ENCODE measurements at places on chromosomes 7 and 10.

GRCh38 chr10:43401627-43402026 is 7.4 kb downstream of the HNRNPF start:
- DNase-seq = no peak

- no peak for DNase-seq
These were observed 55.4 kb upstream of the INHBA start for GRCh38 chr7:41758321-41758720.

- no peak for DNase-seq
These were observed 520.0 kb downstream of the PARD3 start for GRCh38 chr10:34295142-34295548.

DNA sequence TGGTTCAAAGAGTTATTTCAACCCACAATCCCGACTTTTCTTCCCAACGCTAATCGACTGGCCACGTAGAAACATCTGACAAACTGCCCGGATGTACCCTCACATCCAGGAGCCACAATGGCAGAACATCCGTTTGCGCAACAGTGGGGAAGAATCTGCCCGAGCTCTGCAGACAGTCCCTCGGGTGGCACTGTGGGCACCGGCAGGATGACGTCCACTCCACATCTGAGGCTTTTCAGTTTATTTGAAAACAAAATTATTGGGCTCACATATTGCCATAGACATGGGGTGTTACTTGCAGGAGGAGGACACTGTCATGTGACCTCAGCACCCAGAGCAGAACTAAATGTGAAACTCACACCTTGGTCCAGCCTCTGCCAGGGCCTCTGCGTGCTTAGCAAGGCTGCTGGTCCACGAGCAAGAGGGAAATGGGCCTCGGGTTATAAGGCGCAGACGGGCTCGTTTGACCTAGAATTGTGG is 84.1 kb downstream of the MKI67 start:
- DNase-seq = no peak

- DNase-seq = no peak
These were observed 92.5 kb downstream of the ATE1 start for GRCh38 chr10:121835376-121835775.

- DNase-seq = no peak
These were observed 9.3 kb downstream of the UNC5B start for GRCh38 chr10:71221586-71222202.

- peak; percentile 27 for DNase-seq
These were observed 1.7 kb upstream of the ETV1 start for GRCh38 chr7:13990984-13991790.

- no peak for DNase-seq
These were observed 22.6 kb upstream of the DLG5 start for GRCh38 chr10:77949167-77949566.

DNA sequence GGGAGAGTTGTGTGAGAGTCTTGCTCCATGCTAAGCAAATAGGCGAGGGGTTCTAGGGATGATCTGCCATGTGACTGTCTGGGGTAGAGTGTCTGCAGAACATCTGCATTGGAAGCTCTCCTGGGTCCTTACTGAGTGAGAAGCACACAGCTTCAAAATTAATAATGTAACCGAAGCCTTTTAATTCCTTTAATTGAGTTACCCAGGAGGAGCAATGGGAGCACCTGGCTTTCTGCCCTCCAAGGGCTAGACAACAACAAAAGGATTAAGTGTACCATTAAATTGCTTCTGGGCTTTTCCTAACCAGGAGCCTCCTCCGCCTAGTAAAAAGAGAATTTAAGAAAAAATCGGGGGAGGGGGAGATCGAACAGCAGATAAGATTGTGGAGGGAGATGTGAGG is 102.0 kb upstream of the TBX20 start:
- no peak for DNase-seq
